Omental fat pad (tissue), 4 donors: ENCODE measurements at places on chromosomes 16 and 17.

DNA sequence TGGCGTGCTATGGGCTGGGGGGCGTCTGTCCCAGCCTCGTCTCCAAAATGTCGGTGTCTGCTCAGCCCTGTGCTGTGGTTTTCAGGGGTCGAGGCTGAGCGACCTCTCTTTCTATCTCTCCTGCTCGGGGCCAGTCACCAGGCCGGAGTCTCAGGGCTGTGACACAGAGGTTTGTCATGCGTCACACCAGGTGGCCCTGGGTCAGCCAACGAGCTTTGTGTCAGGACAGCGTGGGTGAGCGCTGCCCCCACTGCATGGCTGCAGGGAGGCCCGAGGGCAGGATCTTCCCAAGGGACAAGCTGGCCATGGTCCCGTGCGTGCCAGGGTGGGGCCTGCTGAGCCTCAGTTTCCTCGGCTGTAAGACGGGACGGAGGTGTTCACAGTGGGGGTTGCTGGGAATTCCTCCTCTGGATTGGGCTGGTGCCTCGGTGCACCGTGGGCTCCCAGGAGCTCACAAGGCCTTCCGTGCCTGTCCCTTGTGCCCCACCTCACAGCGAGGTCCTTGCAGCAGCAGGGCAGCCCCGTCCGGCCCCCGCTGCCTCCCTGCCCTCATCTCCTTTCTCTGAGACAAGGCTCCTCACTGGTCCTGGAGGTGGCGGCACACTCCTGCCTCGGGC, 50.5 kb downstream of the CBFA2T3 start:
- no peak for DNase-seq

GRCh38 chr16:35305476-35305875, 1846.1 kb downstream of the TP53TG3F start:
- DNase-seq, result no peak

- no peak for DNase-seq
These were observed 5.5 kb upstream of the LDHD start for GRCh38 chr16:75121949-75122568.

DNA sequence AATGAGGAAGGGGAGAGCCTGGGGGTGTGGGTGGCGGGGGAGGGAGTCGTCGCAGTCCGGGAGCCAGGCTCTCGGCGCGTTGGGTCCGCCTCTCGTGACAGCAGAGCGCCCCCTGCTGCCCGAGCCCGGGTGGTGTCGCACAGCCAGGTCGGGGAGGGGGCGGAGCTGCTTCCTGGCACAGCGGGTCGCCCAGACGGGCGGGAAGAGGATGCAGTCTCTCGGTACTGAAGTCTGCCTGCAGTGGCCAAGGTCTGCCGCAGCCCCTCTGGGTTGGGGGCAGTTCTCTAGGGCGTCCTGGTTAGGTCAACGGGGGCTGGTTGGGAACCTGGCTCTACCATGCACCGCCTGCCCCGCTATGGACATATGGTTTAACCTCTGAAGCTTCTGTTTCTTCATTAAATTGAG, 38.2 kb upstream of the CCDC182 start:
- peak; percentile 56 for DNase-seq

DNA sequence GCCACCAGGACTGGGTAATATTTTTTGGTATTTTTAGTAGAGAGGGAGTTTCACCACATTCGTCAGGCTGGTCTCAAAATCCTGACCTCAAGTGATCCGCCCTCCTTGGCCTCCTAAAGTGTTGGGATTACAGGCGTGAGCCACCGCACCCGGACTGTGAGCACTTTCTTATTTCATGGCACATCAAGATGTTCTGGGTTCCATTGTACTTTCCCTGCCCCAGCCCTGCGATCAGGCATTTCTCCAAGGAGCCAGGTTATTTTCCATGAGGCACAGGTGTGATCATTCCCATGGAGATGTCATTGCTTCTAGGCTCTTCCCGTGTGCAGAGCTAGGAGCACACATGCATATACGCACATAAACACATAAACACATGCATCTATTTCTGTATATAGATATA, 2.6 kb upstream of the ANKRD40CL start:
- no peak for DNase-seq
